ENCODE measurements at places on chromosomes 5 and 9.

DNA sequence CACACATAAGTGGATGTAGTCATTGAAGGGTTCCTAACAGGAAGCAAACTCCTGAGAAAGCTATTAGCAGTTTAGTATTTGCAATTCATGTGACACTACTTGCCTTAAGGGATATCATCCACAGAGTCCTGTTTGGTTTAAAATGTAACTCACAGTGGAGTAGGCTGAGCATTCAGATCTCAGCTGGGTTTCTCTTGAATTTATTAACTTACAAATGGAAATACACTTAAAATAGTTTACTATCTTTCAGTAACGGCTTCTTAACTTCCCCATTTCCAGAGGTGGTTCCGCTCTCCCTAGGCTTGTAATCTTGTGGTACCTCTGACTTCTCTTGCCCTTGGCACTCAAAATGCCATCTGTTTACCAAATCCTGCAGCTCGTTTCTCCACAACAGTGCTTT lies 660.7 kb upstream of the ADAMTS16 start:
- no peak for DNase-seq

DNA sequence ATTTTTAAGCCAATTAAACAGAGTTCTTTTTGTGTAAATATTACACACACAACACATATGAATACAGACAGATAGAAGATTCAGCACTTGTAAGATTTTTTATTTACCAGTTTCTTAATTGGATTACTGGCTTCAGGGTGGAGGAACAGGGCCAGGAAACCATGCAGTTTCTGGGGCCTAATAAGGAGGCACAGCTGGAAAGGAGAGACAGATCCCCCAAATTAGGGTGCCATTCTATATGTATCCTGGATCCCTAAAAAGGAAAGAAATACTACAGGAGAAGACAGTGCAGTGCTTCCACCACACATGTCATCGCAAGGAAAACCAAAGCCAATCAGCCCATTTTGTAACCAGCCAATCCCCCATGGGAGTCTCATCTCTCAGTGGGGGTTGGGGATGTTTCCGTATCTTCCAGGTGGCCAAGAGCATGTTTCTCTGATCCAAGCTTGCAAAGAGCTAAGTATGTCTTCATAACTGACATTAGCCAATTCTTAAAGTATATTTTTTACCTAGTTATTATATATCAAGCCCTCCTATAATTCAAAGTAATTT lies 15.8 kb upstream of the ABO start:
- no peak for DNase-seq

GRCh38 chr5:78791501-78792100 lies 143.0 kb upstream of the LHFPL2 start:
- no peak for DNase-seq

GRCh38 chr5:99248066-99248465 lies 319.3 kb upstream of the CHD1 start:
- no peak for DNase-seq

DNA sequence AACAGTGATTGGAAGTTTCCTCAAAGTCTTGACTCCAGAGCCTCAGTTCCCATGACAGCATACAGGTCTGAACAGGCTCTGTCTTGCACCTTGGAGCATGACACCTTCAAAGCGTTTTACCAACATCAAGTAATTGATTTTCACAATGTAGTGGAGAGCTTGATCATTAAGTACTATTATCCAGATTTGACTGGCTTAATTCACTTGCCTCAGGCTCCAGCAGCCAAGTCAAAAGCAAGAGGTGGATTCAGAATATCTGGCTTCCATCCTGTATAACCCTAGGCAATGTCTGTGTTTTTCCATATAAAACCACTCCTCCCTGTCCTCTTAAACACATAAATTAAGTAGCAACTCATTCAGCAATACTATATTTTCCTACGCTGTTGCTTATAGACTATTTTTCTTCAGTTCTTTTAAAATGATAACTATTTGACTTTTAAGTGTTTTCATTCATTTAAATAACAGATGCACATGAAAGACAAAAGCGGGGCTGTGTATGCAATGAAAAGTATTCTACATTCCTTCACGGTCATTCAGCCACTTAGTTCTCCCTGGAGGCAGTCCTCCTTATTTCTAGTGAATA lies 150.8 kb upstream of the RANBP3L start:
- no peak for DNase-seq
